ENCODE measurements at places on chromosomes 6 and 20.

DNA sequence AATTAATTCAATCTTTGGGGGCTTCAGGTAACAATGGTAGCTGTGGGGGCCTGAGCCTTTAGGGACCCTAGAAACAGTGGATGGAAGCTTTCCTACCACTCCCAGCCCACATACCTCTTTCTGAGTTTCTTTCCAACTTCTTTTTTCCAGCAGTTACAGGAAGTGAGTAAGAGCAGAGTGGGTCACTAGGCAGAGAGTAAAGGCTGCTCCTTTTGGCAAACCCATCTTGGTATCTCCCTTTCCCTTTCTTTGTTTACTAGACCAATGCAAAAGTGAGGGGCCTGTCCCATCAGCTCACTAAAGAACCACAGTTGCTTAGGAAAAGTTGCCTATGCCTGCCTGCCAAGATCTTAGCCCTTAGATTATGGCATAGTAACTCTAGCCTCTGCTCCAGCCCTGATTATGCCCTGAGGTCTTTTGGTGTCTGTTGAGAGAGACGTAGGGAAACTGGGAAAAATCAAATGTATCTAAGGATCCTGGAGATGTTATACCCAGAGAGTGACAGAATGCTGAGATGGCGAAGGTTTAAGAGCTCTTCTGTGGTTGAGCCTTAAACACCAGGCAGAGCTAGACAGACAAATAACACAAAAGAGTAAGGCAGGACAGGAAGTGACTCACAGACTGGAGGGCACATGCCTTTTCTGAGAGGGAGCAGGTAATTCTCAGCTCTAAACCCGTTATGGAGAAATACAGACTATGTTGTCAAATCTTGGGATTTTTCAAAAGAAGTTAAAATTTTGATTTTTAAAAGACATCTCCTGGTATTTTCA lies 31.3 kb downstream of the TRMT6 start:
- peak; percentile 20 for DNase-seq

DNA sequence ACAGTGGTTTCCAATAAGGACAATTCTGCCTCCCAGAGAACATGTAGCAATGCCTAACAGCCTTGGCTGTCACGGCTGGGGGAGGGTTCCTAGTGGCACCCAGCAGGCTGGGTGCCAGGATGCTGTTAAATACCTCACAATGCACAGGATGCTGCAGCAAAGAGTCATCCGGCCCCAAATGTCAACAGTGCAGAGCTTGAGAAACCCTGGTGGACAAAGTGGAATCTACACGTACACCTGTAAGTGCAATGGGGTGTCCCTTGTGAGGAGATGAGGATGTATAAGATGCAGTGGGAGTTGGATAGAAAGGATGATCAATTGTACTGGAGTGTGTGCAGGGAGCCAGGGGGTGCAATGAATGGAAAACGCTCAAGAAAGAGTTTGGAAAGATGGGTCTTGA lies 142.4 kb downstream of the FNDC1 start:
- no peak for DNase-seq

- peak; percentile 95 for DNase-seq
Measured at GRCh38 chr20:51752343-51752951, 15.7 kb downstream of the ATP9A start.

GRCh38 chr20:20680991-20681508 lies 31.4 kb downstream of the RALGAPA2 start:
- no peak for DNase-seq

DNA sequence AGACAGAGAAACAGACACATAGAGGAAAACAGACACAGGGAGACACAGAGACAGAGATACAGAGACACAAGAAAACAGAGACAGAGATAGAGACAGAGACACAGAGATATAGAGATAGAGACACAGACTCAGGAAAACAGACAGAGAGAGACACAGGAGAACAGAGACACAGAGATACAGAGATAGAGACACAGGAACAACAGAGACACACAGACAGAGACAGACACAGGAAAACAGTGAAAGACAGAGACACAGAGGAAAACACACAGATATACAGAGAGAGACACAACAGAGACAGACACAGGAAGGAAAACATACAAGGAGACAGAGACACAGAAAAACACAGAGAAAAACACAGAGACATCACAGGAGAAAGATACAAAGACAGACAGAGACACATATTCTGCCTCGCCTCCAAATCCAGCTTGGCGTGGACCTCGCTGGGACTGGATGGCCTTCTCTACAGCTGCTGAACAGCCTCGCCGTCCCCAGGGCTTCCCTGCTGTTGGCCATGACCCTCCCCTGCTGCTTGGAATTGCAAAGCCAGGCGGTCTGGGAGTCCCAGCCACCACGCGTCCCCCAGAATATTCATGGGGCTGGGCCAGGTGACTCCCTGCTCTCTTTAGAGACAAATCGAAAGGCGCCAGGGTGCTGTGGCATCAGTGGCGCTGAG lies 36.8 kb downstream of the NTSR1 start:
- DNase-seq, result no peak

DNA sequence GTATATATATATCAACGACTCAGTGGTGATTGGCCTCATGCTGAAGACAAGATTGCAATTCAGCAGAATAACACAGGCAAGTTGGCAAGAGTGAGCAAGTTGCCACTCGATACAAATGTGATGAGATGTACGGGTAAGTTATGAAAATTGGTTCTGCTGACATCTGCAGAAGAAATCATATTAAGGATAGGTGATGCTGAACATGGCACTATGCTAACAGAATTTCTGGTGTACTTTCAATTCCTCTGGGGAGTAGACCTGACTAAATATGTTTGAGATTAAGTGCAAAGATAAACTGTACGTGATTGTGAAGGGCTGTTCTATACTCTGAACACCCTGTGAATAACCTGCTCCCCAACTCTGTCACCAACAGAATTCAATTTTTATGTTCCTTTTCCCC lies 758.2 kb downstream of the TBC1D32 start:
- DNase-seq, result no peak

- no peak for DNase-seq
Measured at GRCh38 chr6:134190883-134191282, 127.0 kb downstream of the SGK1 start.

- DNase-seq, result no peak
Measured at GRCh38 chr20:54995011-54995410, 519.6 kb downstream of the DOK5 start.

DNA sequence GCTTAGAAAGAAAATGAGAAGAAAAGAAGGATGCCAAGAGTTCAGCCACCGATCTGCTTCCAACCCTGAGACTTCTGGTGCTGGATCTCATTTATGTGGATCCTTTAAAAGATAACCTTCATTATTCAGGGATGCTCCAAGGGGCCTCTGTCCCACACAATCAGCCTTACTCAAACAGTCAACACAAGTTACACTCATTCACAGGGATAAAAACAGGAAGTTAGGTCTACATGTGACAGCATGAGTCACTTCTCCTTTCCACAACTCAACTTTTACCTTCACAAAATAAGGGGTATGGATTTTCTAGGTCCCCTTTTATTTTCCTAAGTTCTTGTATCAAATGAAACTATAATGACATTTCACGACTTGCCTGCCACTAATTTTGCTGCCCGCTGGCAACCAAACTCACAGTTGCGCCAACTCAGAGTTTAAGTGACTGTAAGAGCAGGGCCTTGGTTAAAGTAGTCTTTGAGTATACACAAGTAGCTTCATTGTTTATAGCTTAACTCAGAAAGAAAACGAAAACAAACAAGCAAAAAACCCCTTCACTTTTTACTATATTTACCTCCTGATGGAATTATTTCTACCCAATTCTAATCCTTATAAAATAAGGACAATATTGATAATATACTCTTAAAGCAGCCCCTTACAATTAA lies 278.8 kb upstream of the RUNX2 start:
- DNase-seq, result peak; percentile 30

GRCh38 chr6:133787859-133788505 lies 100.9 kb upstream of the TCF21 start:
- no peak for DNase-seq

DNA sequence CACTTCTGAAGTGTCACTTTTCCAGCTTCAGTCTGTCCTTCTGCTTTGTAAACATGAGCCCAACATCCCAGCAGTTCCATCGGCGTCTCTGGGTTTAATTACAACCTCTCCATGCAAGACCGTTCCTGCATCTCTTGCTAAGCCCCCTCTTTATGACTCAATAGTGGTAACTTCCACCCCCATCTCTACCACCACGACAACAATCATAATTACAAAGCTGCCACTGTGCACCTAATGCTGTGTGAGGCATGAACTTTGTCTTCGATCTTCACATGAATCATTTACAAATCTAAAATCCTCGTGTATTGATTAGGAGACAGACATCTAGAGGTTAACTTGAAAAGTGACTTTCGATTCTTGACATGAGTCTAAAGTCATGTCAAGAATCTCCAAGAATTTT lies 4.9 kb upstream of the CCR6 start:
- DNase-seq, result no peak

DNA sequence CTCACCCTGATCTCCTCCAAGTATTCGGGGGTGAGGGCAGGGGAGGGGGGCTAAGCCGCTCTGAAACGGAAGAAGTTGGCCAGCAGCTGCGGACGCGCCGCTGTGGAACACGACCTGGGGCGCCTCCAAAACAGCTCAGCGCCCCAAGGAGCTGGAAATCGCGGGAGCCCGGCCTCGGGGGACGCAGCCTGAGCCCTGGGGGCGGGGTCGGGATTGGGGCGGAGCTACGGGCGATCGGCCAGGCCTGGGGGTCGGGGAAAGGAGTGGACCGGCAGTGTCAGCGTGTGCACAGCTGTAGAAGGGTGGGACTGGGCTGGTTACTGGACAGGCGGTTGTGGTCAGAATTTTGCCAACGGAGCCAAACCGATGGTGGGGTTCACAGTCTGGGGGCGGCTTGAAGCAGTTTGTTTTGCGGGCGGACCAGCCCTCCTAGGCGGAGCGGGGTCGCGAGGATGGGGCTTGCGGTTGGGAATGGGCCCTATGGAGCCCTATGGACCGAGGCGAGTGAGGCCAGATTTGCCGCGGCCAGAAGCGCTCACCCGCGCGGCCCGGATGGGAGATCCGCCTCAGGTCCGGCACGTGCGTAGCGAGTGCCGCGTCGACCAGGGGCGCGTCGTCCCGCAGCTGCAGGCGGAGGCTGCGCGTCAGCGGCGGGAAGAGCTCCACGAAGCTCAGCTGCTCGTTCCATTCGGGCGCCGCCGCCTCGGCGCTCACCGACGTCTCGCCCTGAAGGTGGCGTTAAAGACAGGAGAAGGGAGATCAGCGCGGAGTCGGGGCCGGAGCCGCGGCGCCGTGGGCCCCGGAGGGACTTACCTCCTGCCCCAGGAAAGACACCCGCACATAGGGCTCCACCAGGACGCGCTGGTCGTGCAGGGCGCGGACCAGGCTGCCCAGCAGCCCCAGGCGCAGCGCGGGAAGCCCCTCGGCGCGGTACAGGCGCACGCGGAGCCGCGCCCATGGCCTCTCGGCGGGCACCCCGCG lies 14.3 kb upstream of the SPAG4 start:
- peak; percentile 76 for DNase-seq

GRCh38 chr6:113425977-113426660 lies 431.0 kb upstream of the MARCKS start:
- no peak for DNase-seq

Measured in fibroblast of skin of right biceps (primary cell).